NCI-H1105 treated with DMSO at 0.1 percent for 48 hours (cell line): ENCODE measurements at places on chromosomes 2 and 18.

- no peak for DNase-seq
Measured at GRCh38 chr2:219844401-219845091, 217.1 kb downstream of the SLC4A3 start.

DNA sequence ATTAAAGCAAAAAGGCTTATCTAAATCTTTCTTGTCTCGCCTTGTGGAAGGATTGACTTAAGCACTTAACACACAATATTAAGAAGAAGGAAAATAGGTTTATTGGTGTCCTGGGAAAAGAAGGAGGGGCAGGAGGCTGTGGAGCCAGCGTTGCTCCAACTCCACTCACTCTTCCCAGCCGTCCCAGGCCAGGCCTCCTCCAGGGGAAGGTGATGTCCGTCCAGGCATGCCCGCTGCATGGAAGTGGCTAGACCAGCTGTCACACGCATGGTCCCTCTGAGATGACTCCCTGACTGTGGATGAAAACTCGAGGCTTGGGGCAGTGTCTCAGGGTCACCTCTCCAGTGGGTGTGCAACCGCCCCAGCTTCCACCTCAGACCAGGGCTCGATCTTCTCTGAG is 281.1 kb downstream of the GALR1 start:
- no peak for DNase-seq

DNA sequence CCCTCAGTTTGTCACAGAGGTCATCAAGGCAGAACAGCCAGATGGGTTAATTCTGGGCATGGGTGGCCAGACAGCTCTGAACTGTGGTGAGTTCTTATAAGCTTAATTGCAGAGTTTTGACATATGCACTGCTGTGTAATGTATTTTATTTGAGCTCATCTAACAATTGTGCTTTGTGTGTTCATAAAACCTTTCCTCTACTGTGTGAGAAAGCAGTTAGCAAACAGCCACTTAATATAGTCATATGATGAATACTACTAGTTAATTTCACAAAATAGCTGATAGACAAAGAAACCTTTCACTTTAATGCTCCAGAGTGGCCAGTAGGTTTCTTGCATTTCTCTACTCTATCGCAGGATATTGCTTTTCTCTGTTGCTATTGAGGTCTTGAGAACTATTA is 43.1 kb downstream of the CPS1 start:
- DNase-seq: no peak

DNA sequence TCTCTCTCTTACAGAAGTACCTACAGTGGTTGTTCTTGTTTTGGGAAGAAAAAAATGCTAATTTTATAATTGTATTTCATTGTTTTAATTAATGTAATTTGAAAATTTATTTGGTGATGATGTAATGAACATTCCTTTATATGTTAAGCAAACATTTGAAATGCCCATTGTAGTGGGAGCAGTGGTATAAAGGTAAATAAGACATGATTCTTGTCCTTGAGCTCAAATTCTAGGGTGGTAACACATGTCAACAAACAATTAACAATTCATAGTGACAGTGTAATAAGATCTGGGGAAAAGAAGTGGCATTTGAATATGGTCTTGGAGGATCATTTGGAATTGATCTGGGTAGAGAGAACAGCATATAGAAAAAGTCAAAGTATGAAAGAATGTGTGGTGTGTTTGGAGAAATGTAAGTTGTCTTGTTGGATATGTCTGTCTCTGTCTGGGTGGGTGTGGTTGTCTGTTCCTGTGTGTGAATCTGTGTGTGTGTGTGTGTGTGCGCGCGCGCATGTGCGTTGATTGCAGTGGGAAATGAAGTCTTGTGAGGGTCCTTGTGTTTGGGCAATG is 5.8 kb downstream of the PTPN4 start:
- DNase-seq: no peak

GRCh38 chr2:178205853-178206521 is 11.7 kb downstream of the OSBPL6 start:
- no peak for DNase-seq

GRCh38 chr2:21910832-21911507 is 787.2 kb downstream of the TDRD15 start:
- no peak for DNase-seq
